Activated CD4-positive, alpha-beta T cell treated with anti-CD3 and anti-CD28 coated beads, Interleukin-2, amount 50 U/mL, for 24 hours (primary cell): ENCODE measurements at places on chromosomes 1 and 21.

DNA sequence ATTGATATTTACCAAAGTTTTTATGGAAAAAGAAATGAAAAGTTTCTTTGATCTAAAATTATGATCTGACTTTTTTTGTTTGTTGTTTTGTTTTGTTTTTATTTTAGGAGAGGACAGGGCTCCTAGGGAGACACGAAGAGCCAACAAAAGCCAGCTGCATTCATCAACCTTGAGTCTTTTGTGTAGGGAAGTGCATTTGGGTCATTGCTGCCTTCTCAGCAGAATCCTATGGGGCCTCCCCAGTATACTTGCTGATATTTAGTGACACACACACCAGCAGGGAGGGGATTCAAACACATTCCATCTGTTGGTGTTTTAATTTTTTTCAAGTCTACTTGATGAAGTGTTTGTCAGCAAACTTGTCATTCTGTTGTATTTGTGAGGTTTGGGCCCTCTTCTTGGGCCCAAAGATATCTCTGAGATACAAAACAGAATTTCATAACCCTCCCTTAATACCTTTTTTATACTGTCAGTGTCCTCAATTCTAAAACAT is 203.5 kb downstream of the NTNG1 start:
- DNase-seq: no peak

DNA sequence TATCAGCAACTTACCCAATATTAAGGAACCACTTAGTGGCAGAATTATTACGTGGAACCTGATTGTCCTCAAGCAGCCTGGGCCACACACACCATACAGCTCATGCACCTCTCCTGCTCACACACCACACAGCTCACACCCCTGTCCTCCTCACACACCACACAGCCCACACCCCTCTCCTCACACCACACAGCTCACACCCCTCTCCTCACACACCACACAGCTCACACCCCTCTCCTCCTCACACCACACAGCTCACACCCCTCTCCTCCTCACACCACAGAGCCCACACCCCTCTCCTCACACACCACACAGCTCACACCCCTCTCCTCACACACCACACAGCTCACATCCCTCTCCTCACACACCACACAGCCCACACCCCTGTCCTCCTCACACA is 36.8 kb upstream of the LAMC2 start:
- DNase-seq: no peak

DNA sequence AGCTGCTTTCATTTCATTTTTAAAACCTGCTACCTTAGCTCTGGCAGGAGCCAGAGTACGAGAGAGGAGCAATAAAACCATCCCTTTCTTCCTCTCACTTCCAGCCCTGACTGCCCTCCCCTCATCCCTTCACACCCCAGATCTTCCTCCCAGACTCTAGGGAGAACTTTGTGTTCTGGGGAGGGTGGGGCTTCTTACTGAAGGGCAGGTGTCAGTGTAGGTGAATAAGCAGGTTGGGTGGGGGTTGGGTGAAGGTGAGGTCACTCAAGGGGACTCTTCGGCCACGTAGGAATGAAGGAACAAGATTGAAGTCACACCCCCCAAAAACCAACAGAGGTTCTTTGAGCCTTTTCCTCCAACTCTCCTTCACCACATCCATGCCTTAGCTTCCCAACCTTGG is 88.9 kb downstream of the CD58 start:
- no peak for DNase-seq

- DNase-seq: no peak
Observed at GRCh38 chr21:45871616-45872236, 109.8 kb upstream of the COL6A1 start.

DNA sequence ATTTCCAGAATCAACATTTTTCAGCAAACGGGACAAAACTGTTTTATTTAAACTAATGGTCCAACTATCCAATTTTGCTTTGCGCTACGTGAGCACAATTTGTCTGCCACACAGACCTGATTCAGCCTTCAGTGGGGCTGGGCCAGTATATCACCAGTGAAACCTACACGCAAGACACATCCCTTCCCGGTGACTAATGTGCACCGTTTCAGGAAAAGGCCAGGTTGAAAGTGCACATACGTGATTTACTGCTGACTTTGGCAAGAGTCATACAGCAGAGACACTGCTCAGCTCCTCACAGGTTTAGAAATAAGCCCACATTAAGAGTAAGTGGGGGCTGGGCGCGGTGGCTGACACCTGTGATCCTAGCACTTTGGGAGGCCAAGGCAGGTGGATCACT is 5.1 kb upstream of the TMEM51 start:
- no peak for DNase-seq

- no peak for DNase-seq
Observed at GRCh38 chr1:150477320-150477719, 9.9 kb upstream of the TARS2 start.

- DNase-seq: no peak
Observed at GRCh38 chr21:46168659-46169386, 13.4 kb upstream of the FTCD start.

- no peak for DNase-seq
Observed at GRCh38 chr1:170734412-170735175, 70.7 kb downstream of the PRRX1 start.

DNA sequence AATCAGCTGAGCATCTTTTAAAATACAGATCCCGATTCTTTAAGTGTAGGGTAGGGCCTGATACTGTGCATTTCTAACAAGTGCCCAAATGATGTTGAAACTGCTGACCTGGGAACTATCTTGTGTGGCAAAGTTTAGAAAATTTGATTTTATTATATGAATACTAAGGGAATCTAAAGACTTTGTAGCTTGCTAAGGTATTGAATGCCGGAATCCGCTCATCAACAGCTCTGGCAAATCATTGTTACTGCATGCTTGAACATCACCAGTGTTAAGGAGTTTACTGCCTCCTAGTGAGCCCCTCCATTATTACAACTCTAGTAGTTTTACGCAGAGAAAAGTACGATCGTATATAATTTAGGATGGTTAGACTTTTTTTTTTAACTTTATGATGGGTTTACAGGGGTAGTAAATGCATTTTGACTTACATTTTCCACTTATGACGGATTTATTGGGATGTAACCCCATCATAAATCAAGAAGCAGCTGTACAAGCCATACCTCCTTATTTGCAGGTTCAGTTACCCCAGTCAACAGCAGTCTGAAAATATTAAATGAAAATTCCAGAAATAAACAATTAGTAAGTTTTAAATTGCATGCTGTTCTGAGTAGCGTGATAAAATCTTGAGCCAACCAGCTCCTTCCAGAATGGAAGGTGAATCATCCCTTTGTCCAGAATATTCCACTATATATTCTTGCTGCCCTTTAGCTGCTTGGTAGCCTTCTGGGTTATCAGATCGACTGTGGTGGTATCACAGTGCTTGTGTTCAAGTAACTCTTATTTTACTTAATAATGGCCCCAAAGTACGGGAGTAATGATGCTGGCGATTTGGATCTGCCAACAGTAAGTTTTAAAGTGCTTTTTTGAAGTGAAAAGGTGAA is 892 bp downstream of the TYW3 start:
- peak; percentile 46 for DNase-seq

- DNase-seq: no peak
Observed at GRCh38 chr1:157363660-157364140, 188.6 kb downstream of the FCRL5 start.

- DNase-seq: no peak
Observed at GRCh38 chr1:204152310-204153044, 633 bp upstream of the ETNK2 start.

DNA sequence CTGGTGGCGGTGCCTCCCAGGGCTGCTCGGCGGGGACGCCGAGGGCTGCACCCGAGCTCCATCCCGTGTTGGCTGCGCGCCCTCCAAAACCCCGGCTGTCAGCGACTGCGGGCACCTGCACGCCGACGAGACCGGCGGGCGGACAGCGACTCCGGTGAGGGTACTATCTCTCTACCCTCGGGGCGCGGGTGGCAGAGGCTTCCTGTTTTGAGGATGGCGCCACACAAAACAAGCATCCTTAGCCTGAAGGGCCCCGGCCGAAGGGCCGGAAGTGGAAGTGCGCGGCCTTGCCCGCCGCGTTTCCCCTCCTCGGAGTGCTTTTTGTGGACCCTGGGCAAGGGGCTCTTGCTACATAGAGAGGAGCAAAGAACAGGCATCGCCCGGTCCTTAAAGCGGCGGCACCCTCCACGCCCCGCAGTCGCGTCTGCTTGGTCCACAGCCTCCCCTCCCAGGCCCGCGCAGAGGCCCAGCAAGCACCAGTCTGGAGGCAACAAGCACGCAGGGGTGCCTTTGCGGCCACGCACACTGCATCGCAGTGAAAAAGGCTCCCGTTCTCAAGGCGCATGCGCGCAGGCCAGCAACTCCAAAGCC is 561 bp upstream of the COQ8A start:
- no peak for DNase-seq

DNA sequence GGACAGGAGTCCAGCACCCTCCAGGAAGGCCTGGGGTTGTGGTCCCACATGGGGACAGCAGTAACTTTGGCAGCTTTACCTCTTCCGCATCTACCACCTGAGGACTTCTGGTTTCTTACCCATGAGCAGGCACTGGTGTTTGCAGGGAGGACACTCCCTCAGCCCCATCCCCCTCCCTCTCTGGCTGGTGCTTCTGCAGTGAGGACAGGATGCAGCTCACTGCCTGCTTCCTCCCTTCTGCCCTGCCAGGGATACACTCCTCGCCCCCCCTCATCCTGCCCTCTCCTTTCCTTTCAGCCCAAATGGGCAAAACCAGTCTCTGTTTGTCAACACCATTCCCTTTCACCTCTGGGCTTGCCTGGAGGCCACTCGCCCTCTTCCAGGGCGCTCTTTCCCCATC is 62.4 kb downstream of the KIRREL1 start:
- DNase-seq: no peak

DNA sequence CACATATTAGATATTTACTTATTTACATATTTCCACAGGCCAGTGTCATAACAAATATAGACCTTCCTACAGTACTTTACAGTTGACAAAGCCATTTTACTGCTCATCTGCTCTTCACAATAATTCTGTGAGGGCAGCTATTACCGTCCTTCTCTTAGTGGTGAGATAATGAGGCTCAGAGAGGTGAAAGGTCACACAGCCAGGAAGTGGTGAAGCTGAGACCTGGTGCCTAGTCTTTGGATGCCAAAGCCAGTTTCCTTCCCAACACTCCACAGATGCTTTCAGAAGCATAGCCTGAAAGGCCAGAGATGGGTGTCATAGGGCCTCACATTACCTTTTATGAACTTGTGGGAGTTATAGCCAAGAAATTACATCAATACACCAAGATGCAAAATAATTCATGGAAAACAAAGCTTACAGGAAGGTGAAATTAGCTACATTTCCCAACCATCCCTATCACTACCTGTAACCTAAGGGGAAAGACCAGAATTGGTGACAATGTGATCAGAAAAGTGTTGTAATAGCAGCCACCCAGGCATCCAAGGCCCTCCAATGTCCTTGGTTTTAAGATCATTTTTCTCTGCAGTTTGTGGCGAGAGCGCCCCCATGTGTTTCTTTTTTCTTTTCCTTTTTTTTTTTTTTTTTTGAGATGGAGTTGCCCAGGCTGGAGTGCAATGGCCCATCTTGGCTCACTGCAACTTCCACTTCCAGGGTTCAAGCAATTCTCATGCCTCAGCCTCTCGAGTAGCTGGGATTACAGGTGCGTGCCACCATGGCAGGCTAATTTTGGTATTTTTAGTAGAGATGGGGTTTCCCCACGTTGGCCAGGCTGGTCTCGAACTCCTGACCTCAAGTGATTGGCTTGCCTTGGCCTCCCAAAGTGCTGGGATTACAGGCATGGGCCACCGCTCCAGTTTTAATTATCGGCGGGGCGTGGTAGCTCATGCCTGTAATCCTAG is 26.5 kb upstream of the RPL11 start:
- no peak for DNase-seq

GRCh38 chr1:156421062-156421938 is 52.3 kb downstream of the RHBG start:
- DNase-seq: no peak
